ENCODE measurements at places on chromosomes 1 and 21.

GRCh38 chr1:206511362-206512057 is 4.2 kb downstream of the RASSF5 start:
- DNase-seq: no peak

DNA sequence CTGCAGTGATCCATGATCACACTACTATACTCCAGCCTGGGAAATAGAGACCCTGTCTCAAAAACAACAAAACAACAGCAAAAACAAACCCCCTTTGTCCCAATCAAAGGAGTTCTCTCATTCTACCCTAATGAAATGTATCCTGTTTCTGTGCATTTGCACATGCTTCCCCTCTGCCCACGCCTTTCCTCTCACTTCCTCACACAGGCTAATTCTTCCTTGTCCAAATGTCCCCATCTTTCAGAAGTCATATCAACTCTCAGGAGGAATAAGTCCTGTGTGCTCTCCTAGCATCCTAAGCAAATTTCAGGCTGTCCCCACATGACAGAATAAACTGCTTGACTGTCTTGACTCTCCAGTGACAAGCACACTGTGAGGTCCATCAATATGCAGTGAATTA is 8.1 kb upstream of the ATP1B1 start:
- DNase-seq: no peak

DNA sequence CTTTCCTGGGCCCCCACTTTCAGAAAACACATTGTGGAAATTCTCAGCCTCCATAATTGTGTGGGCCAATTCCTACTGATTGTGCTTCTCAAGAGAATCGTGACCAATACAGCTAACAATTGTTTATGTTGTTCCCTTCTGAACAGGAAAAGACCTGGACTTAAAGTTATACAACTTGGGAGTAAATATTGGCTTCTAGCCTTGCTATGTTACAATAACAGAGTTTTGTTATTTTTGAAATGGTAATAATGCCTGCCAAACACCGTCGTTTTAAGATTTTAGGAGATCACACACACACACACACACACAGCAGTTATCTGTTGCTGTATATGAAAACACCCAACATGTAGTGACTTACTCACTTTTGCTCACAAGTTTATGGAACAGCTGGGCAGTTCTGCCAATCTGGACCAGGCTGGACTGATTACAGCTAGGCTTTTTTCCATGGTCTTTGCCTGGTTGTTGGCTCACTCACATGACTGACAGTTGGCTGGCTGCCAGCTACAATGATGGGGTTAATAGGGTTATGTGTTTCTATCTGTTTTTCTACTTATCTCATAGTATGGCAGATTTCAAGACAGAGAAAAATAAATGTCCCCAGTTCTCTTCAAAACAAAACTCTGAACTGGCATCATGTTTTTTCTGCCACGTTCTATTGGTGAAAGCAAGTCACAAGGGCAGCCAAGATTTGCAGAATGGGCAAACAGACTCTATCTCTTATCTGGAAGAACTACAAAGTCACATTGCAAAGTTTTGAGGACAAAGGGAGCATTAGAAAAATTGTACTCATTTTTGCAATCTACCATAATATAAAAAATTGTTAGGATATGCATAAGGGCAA is 447.5 kb downstream of the NEGR1 start:
- DNase-seq: no peak

DNA sequence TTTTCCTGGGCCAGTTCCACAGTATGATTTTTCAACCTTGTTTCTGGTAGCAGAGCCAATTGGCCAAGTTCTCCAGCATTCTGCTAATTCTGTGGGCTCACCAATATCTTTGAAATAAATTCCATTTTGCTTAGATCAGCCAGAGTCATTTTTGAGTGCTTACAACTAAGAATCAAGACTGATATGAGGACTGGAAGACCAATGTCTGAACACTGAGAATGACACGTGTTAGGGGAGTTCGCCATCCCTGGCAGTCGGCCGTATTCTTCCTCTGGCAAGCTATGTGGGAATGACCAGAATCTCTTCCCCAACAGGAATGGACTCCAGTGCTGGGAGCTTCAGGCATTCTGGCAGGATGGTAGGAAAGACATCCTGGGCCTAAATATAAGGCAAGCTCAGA is 4.9 kb upstream of the TENT5C start:
- DNase-seq: no peak

DNA sequence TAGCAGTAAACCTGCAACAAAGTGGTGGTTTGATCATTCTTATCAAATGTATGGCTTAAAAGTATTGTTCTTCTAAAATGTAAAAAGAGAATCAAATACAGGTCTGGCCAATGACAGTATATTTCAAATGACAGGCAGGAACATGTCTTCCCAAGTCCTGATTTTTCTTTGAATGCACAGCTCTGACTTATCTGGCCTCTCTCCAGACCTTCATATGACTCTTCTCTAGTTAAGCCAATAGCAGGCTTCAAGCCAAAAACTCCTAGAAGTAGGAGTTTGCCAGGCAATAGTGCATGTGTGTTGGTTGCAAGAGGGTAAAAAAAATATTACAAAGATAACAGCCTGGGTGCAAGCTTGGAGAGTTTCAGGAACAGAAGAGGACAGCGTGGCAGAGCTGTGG is 345.5 kb downstream of the SMYD3 start:
- no peak for DNase-seq

DNA sequence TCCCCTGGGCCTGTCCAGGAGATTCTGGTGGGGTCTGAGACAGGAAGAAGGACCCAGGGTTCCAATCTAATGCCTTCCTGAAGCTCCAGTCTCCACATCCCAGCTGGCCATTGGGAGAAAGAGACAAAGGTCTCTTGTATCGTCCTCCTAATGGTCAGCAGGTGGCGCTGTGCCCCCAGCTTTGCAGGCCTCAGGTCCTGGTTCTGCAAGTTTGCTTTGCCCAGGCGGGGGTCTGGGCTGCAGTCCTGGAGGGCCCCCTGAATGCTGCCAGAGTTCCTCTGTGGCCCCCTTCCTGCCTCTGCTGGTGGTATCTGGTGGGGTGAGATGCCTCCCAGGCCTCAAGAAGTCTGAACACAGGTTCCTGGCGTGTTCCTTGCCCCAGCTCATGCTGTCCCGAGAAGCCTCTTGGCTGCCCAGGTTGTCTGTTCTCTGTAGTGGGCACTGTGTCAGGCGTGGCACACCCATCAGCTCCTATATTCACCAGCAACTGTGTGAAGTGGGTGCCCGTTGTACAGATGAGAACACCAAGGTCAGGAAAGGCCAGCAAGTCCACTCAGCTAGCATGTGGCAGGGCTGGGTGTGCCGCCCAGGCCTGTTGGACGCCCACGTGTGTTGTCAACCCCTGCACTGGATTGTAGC is 33.8 kb upstream of the CSF3R start:
- DNase-seq: peak; percentile 3

GRCh38 chr1:54794451-54795355 is 6.4 kb downstream of the TTC22 start:
- DNase-seq: no peak

GRCh38 chr1:62954758-62955157 is 170.8 kb downstream of the ATG4C start:
- no peak for DNase-seq

DNA sequence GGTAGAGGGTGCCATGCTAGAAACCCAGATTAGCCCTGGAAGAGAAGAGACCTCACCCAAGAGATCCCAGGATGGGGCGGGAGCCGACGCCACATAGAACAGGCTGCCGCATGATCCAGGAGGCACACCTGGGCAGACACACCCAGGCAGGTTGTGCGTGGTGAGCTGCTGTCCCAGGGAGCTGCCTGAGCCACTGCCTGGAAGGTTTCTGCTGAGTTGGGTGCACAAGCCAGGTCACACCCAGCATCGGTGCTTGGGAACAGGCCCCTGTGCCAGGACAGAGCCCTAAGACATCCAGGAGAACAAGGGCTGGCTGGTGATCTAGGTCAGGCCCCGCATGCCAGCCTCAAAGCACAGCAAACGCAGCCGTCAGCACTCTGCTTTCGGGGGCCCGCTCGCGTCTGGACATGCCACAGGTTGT is 40.2 kb downstream of the CTNNBIP1 start:
- DNase-seq: no peak

GRCh38 chr21:29385934-29386520 is 87.3 kb downstream of the BACH1 start:
- no peak for DNase-seq

DNA sequence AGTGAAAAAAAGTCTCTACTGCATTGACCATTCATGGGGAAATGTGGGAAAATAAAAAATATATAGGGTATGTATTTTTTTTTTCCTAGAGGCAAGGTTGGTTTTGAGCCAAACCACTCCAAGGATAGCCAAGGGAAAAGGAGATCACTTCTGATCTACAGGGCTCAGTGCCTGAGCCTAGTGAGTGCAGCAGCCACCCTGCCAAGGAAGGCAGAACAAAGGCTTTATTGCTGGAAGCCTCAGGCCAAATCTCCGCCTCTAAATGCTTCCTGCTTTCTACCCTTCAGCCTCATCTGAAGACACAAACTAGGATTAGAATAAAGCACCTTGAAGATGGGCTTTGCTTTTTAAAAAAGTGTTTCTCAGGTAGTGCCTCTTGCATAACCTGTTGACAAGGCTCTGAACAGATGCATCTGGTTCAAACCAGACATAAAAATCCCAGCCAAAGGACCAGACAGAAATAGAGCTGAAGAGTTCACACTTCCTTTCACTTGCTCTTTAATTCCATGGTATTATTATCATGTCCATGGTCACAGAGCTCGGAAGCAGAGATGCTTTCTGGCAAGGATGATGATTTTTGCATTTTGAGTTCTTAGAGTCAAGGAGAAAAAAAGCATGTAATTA is 10.5 kb downstream of the C1orf115 start:
- no peak for DNase-seq

- DNase-seq: no peak
Measured at GRCh38 chr1:178023181-178023618, 53.3 kb upstream of the SEC16B start.

DNA sequence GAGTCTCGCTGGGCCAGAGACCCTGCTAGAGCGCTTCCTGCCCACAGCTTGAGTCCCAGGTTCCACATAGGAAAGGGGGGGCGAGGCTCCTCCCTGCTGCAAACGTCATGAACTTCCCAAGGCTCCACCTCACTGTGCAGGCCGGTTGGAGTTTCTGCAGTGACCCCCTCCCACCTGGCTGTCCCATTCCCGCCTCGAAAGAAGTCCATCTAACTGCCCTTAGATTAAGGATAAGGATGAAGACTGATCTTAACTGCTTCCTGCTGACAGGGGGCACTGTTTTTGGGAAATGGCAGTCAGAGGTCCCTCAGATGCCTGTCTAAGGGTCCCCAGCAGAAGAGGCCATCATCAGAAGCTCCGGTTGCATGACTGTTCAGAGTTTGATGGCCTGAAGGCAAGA is 62.7 kb downstream of the STUM start:
- DNase-seq: no peak

- no peak for DNase-seq
Measured at GRCh38 chr1:2646837-2647236, 14.0 kb upstream of the MMEL1 start.

GRCh38 chr1:209839875-209840546 is 12.2 kb downstream of the UTP25 start:
- DNase-seq: no peak

DNA sequence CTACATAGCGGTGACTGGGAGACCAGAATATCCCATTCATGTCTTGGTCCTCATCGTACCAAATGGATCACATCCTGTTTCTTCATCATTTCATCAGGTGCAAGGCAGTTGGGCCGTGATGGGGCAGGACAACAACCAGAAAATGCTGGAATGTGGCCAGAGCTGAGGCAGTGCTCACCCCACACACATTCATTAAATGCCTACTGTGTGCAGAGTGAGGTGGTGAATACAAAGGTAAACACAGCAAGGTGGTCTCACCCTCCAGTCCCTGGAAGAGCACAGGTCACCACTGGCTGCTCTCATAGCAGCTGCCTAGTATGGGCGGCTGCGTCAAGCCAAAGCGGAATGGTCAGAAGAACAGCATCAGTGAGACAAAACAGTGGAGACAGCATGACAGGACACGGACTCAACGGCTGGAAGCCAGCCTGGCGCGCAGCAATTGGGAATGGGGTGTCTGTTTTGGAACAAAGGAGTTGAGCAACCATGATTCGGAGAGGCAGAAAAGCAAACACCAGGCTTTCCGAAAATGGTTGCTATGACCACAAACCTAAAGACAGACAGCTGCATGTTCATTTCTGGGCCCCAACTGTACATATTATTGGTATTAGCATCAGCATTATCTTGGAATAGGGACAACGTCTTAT is 5.6 kb upstream of the ADAMTSL4 start:
- no peak for DNase-seq

- peak; percentile 58 for DNase-seq
Measured at GRCh38 chr1:211654838-211655787, 20.3 kb downstream of the NEK2 start.

Data from stimulated activated CD4-positive, alpha-beta T cell treated with anti-CD3 and anti-CD28 coated beads, TNF-alpha, amount 100 ng/mL, for 4 hours (primary cell).